ENCODE measurements at places on chromosomes 2 and 18.

DNA sequence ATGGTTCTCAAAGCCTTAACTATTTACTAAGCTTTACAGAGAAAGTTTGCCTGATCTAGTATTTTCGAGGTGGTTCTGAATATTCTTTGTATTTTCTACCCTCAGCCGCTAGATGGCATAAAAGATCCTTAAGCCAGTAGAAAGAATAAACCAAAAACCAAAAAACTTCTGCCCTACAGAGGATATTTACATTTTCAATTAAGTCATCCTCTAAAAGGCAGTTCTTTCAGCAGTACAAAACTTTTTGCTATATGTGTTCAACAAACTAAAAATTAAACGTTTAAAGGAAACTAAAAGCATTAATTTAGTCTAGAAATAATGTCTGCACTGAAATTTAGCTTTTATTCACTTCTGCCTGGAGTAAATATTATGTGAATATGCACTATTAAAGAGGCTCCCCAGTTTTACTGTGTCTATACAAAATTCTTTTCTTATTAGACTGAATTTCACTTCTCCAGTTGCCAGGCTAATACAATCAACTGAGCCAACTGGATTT lies 297.5 kb downstream of the PIEZO2 start:
- H3K4me3 ChIP-seq, result no peak overlapping the region
- DNase-seq, result peak; percentile 73
- H3K27me3 ChIP-seq, result no peaks in the 10 kb centered on the region
- no peak overlapping the region for H3K27ac ChIP-seq

GRCh38 chr2:70509565-70509964 lies 44.1 kb downstream of the TGFA start:
- H3K27ac ChIP-seq, result no peak overlapping the region
- H3K36me3 ChIP-seq, result no peaks in the 10 kb centered on the region
- DNase-seq, result no peak
- H3K27me3 ChIP-seq, result no peaks in the 10 kb centered on the region
- no peak overlapping the region for H3K4me3 ChIP-seq

DNA sequence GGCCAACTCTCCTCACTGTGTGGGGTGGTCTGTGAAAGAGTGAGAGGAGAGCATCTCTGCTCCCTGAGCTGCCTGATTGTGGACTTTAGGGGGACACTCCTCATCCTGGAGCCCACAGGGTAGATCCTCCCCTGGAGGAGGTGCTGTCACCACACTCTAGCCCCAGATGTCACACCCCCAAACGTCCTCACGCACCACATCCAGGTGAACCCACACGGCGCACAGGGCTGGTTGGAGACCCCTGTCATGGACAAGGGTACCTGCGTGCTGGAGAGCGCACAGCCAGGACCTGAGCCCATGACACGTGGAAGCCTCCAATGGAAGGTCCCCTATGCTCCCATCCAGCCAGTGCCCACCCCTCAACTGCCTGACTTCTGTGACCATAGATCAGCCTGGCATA lies 10.5 kb downstream of the AGXT start:
- no peak overlapping the region for H3K4me3 ChIP-seq
- no peak overlapping the region for H3K27ac ChIP-seq
- no peak for DNase-seq
- peaks cover 69% of the 10 kb centered on the region for H3K27me3 ChIP-seq
- no peaks in the 10 kb centered on the region for H3K4me1 ChIP-seq
- no peaks in the 10 kb centered on the region for H3K36me3 ChIP-seq

- no peaks in the 10 kb centered on the region for H3K36me3 ChIP-seq
- H3K4me1 ChIP-seq, result peaks cover 16% of the 10 kb centered on the region
- H3K4me3 ChIP-seq, result peak overlapping the region; percentile 67
- no peaks in the 10 kb centered on the region for H3K27me3 ChIP-seq
Measured at GRCh38 chr2:70143314-70144150, 47.3 kb downstream of the C2orf42 start.

GRCh38 chr2:120594856-120595685 lies 140.6 kb upstream of the GLI2 start:
- DNase-seq, result no peak
- no peak overlapping the region for H3K27ac ChIP-seq
- no peaks in the 10 kb centered on the region for H3K36me3 ChIP-seq
- H3K27me3 ChIP-seq, result peaks cover 4% of the 10 kb centered on the region
- H3K4me1 ChIP-seq, result no peaks in the 10 kb centered on the region

GRCh38 chr2:219426534-219427136 lies 8.0 kb upstream of the SPEG start:
- H3K4me1 ChIP-seq, result no peaks in the 10 kb centered on the region
- H3K36me3 ChIP-seq, result no peaks in the 10 kb centered on the region
- DNase-seq, result no peak
- no peak overlapping the region for H3K4me3 ChIP-seq
